ENCODE measurements at places on chromosomes 1 and 21.

- DNase-seq = no peak
Observed at GRCh38 chr21:17858747-17859146, 39.6 kb upstream of the C21orf91 start.

- DNase-seq = no peak
Observed at GRCh38 chr1:115506924-115507589, 134.7 kb upstream of the VANGL1 start.

- DNase-seq = peak; percentile 40
Observed at GRCh38 chr21:44911384-44912157, 9.1 kb downstream of the ITGB2 start.

DNA sequence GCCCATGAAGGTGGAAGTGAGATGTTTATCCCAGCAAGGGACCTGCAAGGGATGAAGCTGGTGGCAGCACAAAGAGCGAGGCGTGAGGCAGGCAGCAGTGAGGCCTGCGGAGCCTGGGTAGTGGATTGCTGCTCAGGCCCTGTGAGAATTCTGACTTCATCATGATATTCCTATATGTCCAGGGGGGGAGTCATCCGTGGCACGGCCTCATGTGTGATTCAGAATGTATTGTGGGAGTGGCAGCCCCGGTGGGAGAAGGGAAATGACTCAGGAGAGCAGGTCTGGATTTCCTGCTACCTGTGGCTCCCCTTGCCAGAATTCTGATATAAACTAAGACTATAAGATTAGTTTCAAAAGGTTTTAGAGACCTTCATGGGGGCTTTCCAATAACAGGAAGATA, 240.9 kb downstream of the CAMTA1 start:
- peak; percentile 79 for DNase-seq

GRCh38 chr1:201749059-201749690, 79.8 kb upstream of the IPO9 start:
- DNase-seq = no peak

GRCh38 chr1:205225901-205226765, 1.6 kb upstream of the TMCC2 start:
- DNase-seq = no peak

DNA sequence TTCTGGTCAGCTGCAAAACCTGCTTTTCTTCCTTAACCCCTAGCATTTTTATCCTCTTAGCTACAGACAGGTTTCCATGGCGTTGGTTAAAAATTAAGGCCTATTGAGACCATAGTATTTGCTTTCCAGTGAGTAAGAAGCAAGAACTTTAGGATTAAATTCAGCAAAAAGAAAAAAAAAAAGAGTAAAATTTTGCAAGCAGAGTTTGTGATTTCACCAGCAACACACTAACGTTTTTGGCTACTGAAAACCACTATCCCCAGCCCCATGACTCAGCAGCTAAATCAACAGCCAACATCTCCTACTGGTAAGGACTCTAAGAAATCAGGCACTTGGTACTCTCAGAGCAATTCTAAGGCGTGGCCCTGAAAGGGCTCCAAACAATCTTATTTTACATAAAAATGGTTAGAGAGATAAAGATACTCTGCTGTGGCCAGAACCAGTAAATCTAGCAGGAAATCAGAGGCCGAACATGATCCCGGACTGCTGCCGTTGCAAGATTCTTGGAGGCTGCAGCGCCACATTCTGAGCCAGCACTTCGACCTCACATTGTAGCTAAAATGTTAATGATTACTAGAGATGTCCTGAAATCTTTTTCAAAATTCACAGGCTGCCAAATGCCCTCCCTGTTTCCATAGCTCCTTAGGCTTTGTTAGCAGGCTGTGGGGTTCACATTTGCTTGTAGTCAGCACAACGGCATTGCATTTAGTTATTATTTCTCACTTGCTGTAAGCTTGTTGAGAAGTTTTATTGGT, 1.6 kb upstream of the ENO1 start:
- DNase-seq = peak; percentile 83

GRCh38 chr1:187819086-187819485, 990.3 kb downstream of the PLA2G4A start:
- DNase-seq = peak; percentile 8

- no peak for DNase-seq
Observed at GRCh38 chr1:2126331-2127186, 68.0 kb downstream of the FAAP20 start.

GRCh38 chr1:7386226-7387052, 384.7 kb upstream of the VAMP3 start:
- DNase-seq = no peak

DNA sequence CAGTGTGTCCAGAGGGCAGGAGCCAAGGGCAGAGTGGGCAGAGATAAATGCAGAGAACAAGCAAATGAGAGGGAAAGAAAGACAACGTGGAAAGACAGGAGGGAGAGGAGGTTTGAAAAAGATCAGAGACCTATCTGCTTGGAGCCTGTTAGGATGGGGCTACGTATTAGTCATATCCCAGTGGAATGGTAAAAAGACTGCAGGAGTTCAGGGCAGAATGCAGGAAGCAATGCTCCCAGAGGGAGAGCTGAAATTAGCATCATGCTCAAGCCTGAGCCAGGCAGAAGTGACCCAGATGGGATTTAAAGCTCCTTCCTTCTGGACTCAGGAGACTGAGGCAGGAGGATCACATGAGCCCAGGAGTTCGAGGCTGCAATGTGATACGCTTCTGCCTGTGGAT, 261.3 kb upstream of the CHRM3 start:
- DNase-seq = peak; percentile 6

DNA sequence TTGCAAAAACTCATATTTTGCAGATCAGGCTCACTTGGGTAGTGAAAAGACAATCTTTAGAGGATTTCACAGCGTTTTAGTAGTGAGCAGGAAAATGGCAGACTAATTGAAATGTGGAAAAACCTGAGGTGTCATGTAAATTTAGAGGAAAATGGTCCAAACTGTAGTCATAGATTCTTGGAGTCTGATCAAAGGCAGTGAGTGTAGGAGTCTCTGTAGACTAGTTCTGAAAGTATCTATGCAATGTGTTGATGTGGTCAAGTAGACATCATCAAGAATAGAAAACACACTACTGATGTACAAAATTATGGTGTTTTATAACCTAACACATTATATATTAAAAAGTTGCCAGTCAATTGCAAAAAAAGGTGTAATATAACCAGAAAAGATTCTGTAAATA, 143.2 kb upstream of the C1orf105 start:
- peak; percentile 32 for DNase-seq

- DNase-seq = no peak
Observed at GRCh38 chr1:61397935-61398334, 315.6 kb downstream of the NFIA start.

GRCh38 chr1:5331101-5331500, 661.1 kb downstream of the NPHP4 start:
- no peak for DNase-seq

DNA sequence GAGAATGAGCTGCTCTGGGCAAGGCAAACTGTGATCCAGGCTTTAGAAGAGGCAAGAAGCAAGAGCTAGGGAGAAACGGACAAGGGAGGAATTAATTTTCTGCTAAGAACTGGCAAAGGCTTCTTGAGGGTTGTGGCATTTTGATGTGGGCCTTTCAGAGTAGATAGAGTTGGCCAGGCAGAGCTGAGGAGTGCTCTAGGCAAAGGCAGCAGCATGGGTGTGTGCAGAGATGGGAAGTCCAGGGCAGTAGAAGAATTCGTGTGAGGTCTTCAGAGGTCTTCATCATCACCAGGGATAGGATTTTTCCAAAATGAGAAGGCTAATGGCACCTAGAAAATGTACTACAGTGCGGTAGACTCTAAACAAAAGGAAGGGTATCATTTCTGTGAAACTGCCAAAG, 237.8 kb downstream of the LTN1 start:
- DNase-seq = no peak

DNA sequence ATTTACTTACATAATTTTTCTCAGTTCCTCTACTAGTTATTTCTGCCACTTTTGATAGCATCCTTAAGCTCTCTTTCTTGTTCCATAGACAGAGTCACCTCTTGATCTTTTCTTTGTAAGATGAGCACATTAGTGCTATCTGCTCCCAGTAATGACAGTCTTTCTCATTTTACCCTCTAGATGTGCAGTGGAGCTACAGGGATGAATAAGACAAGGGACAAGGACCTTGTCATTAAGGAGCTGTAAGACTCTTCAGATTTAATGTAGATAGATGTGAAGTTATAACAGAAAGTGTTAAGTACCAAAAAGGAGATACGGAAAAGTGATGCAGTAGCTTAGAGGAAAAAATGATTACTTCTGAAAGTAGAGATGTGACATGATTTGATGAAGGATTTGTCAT, 20.4 kb downstream of the SCP2 start:
- DNase-seq = no peak

- no peak for DNase-seq
Observed at GRCh38 chr1:47485817-47486216, 48.0 kb downstream of the FOXD2 start.

DNA sequence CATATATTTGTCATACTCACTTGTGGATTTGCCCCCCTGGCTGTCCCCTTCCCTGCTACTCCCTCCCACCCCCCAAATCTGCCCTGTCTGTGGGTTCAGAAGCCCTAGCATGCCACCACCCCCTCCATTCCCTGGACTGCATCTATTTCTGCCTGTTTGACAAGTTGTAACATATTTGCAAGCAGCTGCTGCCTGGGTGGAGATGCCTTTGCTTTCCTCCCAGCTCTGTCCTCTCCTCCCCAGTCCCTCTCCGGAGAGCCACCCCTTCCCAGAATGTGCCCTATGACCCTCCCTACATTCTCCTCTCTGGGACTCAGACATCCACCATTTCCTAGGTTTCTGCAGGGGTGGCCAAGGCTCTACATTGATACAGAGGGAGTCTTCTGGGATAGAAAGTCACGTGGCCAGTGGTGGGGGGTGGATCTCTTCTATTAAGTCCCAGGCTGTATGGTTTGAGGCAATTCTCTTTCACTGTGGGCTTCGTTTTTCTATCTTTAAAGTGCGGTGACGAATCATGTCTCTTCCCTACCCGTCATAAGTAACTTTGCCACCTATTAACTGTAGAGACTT, 6.0 kb upstream of the MYOG start:
- no peak for DNase-seq

GRCh38 chr1:214698559-214698958, 95.6 kb downstream of the CENPF start:
- DNase-seq = no peak

DNA sequence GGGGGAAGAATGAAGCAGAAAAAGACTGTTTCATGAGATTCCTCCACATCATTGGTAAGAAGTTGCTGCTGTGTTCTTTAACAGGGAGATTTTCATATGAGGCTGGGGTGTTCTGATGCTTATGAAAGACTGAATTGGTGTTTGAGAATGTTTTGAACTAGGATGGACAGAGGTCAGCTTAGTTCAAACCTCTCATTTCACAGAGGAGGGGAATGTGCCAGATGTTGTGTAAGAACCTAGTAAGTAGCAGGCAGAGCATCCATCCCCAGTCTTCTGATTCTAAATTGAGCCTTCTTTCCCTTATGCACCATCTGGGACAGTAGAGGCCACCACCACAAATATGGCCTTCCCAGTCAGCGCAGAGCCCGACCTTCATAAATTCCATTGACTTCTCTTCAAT, 43.7 kb downstream of the SAMD13 start:
- no peak for DNase-seq

GRCh38 chr1:223513309-223513708, 120.1 kb downstream of the CCDC185 start:
- no peak for DNase-seq

DNA sequence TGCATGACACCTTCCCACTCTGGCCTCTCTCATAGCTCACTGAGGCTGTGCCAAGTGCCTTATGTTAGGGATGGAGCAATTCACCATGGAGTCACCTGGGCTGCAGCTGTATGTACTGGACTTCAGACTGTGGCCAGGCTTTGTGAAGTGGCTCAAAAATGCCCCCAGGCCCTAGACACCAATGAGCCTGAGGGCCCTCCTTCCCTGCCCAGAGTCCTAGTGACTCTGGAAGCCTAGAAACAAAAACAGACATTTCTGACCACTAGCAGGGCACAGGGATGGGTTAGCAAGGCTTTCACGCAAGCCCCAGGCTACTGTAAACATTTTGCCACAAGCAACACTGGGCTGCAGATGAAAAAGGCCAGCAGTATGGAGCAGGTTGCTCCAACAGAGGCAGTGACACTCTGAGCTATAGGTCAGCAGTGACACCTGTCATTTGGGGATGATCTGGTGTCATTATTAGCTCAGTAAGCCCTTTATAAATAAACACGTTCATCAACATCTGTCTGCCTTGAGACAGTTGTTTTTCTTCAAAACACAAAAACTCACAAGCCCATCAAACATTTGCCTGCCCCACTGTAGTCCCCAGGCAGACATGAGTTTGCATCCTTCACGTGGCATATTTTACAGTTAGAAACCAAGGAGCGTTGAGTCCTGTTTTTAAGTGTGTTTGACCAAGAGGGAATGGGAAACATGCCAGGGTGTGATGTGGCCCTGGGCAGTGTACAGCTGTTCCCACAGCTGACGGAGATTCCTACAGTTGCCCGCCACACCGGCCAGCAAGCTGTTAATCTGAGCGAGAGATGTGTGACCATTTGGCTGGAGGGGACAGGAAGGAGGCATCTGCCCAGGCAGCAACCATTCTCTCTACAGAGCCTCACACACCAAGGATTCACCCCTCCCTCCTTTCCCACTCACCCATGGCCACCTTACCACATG, 66.8 kb downstream of the KCNN3 start:
- DNase-seq = no peak
